Ovary (tissue), 10 donors: ENCODE measurements at places on chromosomes 1 and 21. TPM values are rescaled to one million over a fixed set of nuclear protein-coding genes. Genes with fewer than 3 reads are reported as not detected.

GRCh38 chr21:39726133-39726532, 18.9 kb upstream of the IGSF5 start:
- H3K27ac ChIP-seq: no peak overlapping the region
- no peak overlapping the region for H3K4me3 ChIP-seq
- no peaks in the 10 kb centered on the region for H3K27me3 ChIP-seq
- no peaks in the 10 kb centered on the region for H3K4me1 ChIP-seq
- no peak for DNase-seq
- no peaks in the 10 kb centered on the region for H3K36me3 ChIP-seq

The MROH9 gene
- not detected for total RNA-seq

- peak within 1 kb of the TSS; percentile 88 for H3K27ac ChIP-seq
- H3K27me3 ChIP-seq: no peaks in the 10 kb centered on the region
- peaks cover 16% of the 10 kb centered on the region for H3K4me1 ChIP-seq
- H3K36me3 ChIP-seq: no peaks in the 10 kb centered on the region
Measured at GRCh38 chr21:44299458-44300261, at the start of gene PFKL. Gene PFKL, plus strand, starts transcription at chr21:44300053. Its CDS starts 53 bp downstream, at chr21:44300106.

GRCh38 chr21:35027563-35028450, 21.3 kb downstream of the RUNX1 start:
- DNase-seq: no peak
- no peaks in the 10 kb centered on the region for H3K36me3 ChIP-seq
- no peak overlapping the region for H3K27ac ChIP-seq
- no peaks in the 10 kb centered on the region for H3K4me1 ChIP-seq
- H3K27me3 ChIP-seq: no peaks in the 10 kb centered on the region
- no peak overlapping the region for H3K4me3 ChIP-seq

The MRPS14 gene
- 30.6 TPM for total RNA-seq

The SLC9C2 gene
- total RNA-seq: 0.36 TPM
